ENCODE measurements at places on chromosomes 12 and 14.

DNA sequence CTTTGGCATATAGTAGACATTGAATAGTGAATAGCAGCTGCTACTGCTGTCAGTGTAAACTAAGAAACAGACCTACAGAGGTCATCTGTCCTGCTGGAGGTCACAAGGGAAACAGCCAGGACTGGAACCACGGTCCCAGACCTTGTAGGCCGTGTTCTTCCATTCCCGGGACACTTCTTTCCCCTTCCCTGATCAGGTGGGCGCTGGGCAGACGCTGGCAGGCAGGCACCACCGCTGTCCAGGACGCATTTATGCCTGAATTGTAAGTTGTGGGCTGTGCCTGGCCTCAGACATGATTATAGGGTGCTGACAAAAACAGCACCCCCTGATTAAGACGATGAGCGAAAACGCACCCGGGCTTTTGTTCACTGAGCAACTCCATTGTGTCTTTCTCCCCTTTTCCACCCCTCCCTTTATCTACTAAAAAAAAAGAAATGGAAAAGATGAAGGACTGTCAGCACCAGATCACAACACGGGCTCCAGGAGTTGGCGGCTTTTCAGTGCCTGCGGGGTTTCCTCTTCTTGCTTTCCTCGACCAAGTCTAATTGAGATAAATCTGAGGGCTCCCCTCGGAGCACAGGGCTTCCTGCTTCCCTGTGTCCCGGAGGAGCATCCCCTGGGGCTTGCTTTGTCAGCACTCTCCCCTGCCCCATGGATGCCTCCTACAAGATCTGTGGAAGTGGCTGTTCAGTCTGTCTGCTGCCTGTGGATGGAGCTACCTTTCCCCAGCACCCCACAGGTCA lies 80.6 kb downstream of the TSPAN9 start:
- no peak for DNase-seq

- DNase-seq, result no peak
Measured at GRCh38 chr12:12715128-12715458, 2.1 kb upstream of the CDKN1B start.

GRCh38 chr12:68506619-68507018 lies 104.1 kb upstream of the RAP1B start:
- DNase-seq, result no peak

GRCh38 chr12:105013892-105014291 lies 27.8 kb downstream of the NOPCHAP1 start:
- DNase-seq, result no peak

GRCh38 chr14:33647385-33647786 lies 303.5 kb downstream of the EGLN3 start:
- no peak for DNase-seq

DNA sequence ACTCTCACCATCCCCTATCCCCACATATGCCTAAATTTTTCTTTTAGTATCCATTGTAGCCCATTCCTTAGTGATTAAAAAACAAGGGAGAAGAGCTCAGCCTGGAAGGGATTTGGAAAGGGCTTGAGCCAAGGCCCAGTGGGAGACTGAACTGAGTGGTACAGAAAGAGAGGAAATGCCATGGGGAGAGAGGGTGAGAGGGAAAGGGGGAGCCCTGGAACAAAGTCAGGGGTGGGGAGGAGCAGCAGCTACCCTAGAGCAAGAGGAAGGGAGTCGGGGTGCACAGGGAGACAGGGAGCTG lies 2.6 kb upstream of the ATN1 start:
- DNase-seq, result no peak

DNA sequence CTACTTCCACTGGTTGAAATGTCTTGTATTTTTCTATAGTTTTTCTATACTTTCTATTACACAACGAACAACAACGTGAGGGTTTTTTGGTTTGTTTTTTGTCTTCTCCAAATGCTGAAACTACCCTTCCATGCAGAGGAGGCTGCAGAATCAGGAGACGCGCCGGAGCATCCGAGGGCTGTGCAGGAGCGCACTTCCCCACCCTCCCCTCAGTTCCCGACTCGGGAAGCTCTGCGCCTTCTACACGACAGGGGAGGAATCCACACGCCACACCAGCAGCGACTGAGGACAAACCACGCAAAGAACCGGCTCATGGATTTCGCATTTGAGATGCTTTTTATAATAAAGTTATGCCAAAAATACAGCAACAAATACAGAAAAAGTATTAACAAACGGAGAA lies 30.9 kb downstream of the SLC15A4 start:
- DNase-seq, result no peak

DNA sequence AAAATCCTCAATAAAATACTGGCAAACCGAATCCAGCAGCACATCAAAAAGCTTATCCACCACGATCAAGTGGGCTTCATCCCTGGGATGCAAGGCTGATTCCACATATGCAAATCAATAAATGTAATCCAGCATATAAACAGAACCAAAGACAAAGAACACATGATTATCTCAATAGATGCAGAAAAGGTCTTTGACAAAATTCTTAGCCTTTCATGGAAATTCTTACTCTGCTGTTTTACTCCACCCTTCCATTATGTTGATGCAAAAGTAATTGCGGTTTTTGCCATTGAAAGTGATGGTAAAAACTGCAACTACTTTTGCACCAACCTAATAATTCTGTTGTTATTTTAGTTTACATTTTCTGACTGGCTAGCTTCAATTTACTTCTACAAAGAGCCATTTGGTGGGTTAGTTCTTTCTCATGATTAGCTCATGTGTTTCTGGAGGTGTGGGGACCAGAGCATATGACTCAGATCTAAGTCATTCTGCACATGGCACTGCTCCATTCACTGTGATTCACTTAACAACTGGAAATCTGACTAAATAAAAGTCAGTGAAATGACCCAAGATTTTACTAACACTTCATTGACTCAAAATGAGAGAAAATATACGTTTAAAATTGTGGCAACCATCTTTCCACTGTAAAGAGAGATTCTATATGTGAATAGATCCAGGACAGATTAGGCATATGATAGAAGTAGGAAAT lies 99.9 kb downstream of the TMTC3 start:
- no peak for DNase-seq

DNA sequence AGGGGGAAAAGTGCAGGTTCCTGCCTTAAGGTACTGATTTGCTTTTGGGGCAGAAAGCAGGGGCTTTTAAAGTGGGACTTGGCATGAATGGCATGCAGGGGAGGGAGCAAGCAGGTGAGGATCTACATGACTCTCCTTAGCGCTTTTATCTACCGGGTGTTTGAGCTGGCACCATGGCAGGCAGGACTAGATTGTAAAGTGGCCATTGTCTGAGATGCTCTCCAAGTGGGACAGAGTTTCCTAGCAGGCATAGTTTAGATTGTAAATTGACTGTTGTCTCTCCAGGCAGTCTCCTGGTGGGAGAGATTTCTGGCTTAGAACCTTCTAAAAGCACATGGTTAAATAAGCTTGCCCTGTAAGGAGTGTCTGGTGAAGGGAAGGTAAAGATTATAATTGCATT lies 5.3 kb upstream of the DICER1 start:
- DNase-seq, result no peak

- no peak for DNase-seq
Measured at GRCh38 chr12:111687255-111687654, 1.4 kb downstream of the ACAD10 start.

DNA sequence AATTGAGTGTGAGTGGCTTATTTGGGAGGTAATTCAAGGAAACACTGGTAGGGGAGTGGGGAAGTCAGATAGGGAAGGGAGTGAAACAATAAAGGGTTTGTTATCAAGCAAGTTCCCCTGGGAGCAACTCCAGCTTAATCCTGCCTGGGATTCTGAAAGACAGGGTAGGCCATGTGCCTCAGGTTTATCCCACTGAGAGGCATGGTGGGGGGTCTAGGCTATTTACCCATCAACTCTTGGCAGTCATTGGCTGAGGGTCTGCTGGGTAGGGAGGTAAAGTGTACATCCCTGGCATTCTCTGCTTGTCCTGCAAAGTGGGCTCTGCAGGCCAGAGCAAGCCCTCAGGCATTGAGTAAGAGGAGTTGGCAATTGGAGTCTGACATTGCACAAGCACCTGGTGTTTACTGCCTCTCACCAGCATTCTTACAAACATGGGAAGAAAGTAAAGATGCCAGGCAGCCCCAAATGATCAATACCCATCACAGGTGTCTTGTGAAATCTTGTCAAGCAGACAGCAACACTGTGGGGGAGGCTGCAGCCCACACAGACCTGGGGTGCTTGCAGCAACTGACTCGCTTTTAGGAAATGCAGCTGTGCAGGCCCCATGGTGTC lies 169.3 kb downstream of the KTN1 start:
- no peak for DNase-seq

DNA sequence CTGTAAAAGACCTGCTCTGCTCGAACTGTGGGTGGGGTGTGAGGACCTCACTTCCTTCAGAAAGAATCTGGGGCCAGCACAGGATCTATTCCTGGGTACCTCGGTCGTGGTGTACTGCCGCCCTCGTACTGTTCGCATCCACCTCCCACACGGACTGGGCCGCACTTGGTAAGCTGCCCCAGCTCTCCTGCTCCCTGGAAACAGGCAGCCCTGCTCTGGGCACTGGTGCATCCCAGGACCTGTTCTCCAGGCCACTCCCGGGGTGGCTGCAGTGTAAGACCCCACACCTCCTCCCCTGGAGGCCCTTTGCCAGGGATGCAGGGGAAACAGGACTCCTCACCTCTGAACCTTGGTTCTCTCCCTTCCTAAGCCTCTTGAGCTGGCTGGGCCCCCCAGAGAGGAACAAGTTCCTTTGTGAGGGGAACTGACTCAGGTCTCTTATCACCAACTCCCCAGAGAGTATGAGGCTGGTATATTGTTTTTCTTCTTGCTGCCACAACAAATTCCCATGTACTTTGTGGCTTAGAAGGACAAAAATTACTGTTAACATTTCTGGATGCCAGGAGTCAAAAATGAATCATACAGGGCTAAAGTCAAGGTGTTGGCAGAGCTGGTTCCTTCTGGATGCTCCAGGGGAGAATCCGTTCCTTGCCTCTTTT lies 276.5 kb downstream of the NUAK1 start:
- no peak for DNase-seq

- DNase-seq, result no peak
Measured at GRCh38 chr12:124864326-124864752, 675 bp upstream of the SCARB1 start.

GRCh38 chr14:68333262-68333661 lies 459.6 kb downstream of the ZFP36L1 start:
- no peak for DNase-seq

DNA sequence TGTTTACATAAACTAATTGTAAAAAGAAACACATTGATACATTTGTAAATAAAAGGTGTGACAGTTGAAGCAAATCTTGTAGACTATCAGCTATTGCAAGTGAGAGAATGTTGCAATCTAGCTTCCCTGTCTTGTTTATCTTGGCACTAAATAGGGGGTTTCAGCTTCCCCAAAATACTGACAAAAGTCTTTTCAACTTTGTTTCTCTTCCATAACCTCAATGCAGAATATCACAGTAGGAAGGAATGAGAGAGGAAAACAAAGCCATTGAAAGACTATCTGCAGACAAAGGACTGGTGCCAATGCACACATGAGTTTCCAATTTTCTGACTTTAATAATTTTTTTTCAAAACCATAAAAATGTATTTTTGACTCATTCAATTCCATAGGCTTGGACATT lies 886.2 kb upstream of the MGAT4C start:
- DNase-seq, result no peak

GRCh38 chr14:58899317-58899713 lies 261.6 kb downstream of the DACT1 start:
- DNase-seq, result no peak

GRCh38 chr12:64894827-64895475 lies 70.5 kb downstream of the TBC1D30 start:
- no peak for DNase-seq

- DNase-seq, result no peak
Measured at GRCh38 chr14:24075485-24076301, 4.3 kb downstream of the CPNE6 start.

DNA sequence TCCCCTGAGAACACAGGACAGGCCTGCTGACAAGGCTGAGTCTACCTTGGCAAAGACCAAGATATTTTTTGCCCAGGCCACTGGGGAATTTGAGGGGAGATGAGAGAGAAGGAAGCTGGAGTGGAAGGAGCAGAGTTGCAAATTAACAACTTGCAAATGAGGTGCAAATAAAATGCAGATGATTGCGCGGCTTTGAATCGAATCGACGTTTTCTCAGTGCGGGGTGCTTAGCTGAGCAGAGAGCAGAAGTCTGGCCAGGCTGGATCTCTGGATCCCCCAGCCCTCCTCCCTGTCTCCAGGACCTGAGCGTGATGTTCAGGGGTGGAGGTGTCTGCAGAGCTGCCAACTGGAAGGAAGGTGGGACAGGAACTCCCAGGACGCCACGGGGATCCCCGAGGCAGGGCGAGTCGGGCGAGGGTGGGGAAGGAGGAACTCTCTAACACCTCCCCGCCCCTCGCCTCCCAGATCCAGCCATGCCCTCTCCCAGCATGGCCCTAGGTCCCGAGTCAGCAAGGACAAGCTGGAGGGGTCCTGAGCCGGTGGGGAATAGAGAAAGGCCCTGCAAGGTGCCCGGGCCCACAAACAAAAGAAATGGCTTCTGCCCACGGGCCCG lies 527 bp upstream of the CARMIL3 start:
- no peak for DNase-seq

GRCh38 chr12:87152075-87152474 lies 877.1 kb downstream of the C12orf50 start:
- no peak for DNase-seq

DNA sequence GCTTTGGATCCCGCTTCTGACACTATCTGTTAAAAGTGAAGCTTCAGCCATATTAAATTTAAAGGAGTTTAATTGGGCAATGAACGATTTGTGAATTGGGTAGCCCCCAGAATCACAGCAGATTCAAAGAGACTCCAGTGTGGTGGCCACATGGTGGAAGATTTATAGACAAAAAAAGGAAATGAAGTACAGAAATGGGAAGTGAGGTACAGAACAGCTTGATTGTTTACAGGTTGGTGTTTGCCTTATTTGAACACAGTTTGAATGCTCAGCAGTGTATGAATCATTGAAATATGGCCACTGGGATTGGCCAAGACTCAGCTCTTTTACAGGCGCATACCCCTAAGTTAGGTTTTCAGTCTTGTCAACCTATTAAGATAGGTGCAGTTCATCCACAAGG lies 21.9 kb downstream of the CCDC91 start:
- no peak for DNase-seq

GRCh38 chr12:84641940-84642545 lies 270.6 kb downstream of the SLC6A15 start:
- DNase-seq, result no peak

DNA sequence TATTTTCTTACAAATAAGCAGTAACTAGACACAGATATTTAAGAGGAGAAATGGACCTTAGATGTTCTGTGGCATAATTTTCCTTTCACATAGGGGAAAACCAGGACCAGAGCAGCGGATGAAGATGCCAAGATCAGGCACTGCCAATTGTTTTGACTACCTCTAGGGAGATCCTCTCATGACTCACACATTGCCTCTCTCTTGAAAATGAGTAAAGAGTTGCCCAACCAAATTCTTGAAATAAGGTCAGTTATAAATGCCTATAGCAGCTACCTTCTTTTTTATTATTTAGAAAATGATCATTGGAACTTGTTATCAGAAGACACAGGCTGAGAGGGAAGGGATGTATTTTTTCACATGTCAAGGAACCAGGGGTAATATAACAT lies 263.4 kb upstream of the PLEKHG7 start:
- no peak for DNase-seq

Data from stimulated activated CD4-positive, alpha-beta T cell treated with anti-CD3 and anti-CD28 coated beads, Interleukin-15, amount 100 ng/mL, for 48 hours (primary cell).